ENCODE measurements at places on chromosomes 3 and 15.

DNA sequence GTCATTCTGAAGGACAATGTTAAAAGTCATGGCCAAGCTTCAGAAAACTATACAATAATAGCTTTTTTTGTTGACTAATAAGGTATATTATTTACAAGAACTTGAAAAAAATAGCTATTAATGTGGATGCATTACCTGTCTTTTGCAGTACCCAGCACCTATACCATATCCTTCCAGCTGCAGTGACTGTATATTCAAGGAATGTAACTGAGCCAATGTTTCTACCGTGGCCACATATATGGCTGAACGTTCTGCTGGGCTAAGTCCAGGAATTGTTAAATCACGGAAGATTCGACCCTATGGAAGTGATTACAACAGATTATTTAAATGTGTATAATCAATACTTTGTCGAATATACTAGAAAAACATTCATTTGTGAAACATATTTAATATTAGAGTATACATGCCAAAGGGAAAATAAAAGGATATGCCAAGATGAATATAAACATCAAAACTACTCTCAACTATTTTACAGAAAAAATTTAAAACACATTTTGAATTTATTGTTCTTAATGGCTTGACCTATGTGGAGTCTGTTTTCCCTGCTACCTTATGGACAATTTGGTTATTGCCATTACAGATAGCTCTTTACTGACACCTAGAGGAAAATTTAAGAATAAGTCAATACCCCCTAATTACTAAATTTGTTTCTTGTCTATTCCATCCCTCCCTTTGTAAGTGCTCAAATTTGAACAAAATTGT is 17.6 kb downstream of the ACAD11 start:
- DNase-seq = no peak

DNA sequence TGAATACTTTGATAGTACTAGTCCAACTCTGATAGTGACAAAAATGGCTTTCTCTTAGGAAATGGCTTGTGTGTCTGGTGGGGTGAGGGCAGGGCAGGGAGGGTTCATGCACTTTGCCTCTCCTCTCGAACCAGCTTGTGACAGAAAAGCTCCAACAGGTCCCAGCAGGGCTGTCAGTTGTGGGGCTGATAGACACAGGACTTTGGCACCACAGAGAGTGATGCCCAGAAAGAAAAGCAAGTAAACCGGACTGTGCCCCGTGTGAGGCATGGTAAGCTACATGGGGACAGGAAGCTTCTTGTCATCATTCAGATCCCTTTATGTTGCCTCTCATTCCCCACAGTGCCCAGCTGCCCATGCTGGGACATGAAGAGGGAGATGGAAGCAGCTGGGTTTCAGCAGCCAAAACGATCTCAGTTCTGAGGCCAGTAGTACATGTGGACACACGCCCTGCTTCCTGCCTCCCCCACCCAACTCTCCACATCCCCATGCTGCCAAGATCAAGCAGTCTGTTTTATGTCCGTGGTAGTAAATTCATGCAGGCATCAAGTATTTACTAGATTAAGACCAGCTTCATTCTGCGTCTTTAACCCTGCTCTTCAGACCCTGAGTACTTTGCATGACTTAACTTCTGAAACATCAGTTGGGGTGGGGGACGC is 29.7 kb upstream of the LIPC start:
- no peak for DNase-seq

GRCh38 chr15:52483707-52484106 is 45.0 kb downstream of the MYO5A start:
- no peak for DNase-seq

- no peak for DNase-seq
These were observed 22.3 kb downstream of the IFT80 start for GRCh38 chr3:160376681-160377080.

DNA sequence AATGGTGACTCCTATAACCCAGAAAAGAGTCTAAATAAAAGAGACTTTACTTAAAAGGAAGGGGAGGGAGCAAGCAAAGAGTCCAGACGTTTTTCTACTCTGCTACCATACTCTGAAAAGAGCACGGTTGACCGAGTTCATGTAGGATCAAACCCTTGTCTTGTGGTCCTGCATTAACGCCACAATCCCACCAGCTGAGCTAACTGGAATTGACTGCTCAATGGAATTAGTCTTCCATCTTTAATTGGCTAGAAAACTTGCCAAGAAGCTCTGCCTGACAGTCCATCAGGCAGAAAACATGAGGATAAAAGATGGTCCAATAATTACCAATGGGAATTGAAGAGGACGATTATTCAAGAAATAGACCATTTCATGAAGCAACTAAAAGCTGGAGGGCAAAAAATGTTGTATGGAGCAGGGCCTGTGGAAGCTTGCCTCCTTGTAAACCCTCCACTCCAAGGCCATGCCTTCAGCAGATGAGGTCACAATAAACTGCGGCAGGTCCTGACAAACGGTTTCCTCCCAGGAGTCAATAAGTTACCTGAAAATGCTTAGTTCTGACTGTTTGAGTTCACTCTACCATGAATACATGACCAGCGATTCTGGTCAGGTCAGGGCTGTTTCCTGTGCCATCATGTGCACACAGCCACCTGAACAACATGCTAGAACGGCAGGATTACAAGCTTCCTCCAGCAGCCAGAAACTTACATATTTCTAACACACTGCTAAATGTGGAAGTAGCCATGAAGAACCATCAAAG is 35.6 kb upstream of the ARHGEF3 start:
- no peak for DNase-seq

GRCh38 chr15:78272776-78273175 is 8.4 kb downstream of the DNAJA4 start:
- no peak for DNase-seq

DNA sequence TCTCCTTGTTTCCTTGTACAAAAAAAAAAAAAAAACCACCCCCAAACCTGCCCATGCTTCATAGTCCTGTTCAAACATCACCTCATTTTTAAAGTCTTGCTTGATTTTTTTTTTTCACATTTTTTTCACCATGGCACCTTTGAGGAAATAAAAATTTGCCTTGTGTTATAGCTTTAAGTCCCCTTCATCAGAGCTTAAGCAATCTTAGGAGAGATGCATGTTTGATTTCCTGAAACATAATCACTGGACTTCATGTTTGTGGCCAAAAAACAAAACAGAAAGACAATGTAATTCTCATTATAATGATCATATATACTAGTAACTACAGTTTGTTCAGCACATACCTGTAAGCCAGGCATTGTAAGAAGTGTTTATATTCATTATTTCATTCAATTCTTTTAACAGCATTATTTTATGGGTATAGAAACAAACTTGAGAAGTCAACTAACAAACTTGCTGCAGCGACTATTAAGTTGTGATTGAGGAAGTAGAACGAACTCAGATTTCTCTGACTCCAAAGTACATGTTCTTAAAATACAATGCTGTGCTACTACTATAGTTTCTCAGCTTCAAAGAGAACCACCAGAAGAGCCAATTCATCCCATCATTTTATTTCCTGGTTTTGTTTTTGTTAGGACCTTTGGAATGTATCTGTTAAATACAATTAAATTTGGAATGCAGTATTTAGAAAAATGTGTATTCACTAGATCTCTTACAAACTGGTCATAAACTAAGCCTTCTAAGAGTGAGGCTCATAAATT is 203.8 kb downstream of the TCF12 start:
- no peak for DNase-seq

GRCh38 chr3:14256561-14257342 is 78.1 kb downstream of the LSM3 start:
- no peak for DNase-seq

DNA sequence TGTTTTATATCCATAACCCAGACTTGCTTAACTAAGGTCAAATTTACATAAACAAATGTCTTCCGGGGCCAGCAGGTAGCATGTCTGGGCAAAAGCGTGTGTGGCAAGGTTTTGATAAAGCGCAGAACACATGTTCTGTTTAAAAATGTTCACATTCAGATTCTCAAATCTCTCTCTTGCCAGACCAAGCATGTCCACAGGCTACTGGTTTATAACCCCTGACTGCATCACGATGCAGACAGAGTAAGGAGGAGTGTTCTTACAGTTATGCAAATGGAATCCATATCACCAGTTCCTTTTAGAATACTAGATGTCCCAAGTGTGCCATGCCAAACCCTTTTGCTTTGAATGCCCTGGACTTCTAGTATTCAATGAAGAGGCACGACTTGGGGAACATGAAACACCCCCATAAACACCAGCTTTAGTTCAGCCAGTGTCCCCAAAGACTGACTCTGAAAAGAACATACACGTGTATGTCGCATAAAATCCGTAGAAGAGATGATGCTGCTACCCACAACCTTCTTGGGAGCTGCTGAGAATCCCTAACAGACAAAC is 412.0 kb downstream of the CNTN4 start:
- no peak for DNase-seq

- no peak for DNase-seq
These were observed 48.9 kb downstream of the CD200R1 start for GRCh38 chr3:112925969-112926368.

DNA sequence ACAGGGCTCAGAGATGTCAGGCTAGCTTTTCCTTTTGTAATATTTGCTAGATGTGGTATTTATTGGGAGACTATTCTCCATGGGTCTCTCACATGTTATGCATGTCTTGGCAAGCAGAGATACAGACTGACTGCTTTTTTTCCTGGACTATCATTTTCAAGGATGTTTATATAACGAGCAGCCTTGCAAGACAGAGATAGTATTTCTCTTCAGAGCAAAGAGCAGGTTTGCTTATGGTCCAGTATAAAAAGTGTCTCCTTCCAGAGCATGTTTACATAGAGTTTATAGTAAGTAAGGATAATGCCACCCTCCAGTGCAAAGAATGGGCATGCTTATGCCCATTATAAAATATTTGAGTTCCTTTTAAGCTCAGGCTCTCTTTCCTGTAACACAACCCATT is 24.6 kb downstream of the GTF2E1 start:
- DNase-seq = no peak

- no peak for DNase-seq
These were observed 59.0 kb downstream of the CDCP1 start for GRCh38 chr3:45087155-45087554.

GRCh38 chr3:41460736-41461135 is 261.4 kb downstream of the CTNNB1 start:
- DNase-seq = no peak

- no peak for DNase-seq
These were observed 623.7 kb downstream of the MCTP2 start for GRCh38 chr15:94855018-94855408.

GRCh38 chr15:98779463-98780071 is 131.2 kb downstream of the IGF1R start:
- DNase-seq = peak; percentile 34

DNA sequence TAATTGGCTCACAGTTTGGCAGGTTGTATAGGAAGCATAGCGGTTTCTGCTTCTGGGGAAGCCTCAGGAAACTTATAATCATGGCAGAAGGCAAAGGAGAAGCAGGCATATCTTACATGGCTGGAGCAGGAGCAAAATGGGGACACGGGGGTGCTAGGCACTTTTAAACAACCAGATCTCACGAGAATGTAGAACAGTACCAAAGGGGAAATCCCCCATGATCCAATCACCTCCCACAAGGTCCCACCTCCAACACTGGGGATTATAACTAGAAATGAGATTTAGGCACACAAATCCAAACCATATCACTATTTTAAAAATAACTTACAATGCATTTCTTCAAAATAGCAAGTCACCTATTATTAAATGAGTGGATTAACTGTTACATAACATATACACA is 47.1 kb upstream of the ANKRD28 start:
- no peak for DNase-seq

GRCh38 chr3:157259825-157260224 is 99.9 kb upstream of the CCNL1 start:
- no peak for DNase-seq

GRCh38 chr3:34183611-34184340 is 385.3 kb downstream of the PDCD6IP start:
- no peak for DNase-seq

GRCh38 chr3:133455960-133456359 is 56.1 kb downstream of the BFSP2 start:
- no peak for DNase-seq

DNA sequence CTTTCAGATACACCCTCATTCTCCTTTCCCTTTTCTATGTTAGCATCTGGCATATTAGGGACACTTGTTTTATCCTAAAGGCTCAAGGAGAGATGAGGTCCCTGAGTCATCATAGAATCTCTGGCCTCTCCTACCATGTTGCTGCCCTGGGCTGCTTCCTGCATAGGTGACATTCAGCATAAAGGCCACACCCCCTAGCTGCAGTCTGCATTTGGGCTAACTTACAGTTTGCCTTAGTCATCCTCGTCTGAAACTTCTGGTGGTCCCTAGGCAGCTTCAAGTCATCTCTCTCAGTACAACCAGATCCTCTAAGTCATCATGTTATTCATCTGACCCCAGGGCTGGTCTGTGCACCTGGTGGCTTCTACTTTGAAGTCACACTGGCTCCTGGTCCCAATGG is 982.7 kb upstream of the NR2F2 start:
- DNase-seq = no peak

DNA sequence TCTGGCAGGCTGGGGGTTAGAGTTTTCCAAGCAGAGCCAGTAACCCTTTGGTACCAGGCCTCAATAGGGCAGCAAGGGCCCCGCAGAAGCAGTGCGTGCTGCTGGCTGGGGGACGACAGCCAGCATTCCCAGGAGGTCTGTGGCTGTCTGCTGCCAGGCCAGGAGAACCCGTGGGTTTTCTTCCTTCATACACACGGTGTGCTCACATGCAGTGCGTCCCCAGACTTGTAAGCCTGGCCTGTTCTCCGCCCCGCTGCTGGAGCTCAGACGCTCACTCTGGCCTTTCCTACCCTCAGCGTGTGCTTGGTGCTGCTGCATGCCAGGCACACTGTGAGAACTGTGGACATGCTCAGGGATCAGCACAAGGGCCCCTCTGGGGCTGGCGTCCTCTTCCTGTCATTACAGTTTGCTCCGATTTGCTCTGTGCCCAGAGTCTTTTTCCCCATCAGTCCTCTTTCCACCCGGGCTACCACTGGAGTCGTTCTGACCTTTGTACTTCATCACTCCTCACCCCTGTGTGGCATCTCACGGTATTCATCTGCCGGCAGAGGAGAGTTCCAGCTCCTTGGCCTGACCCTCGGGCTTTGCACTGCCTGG is 149.5 kb downstream of the DNAJB8 start:
- no peak for DNase-seq

DNA sequence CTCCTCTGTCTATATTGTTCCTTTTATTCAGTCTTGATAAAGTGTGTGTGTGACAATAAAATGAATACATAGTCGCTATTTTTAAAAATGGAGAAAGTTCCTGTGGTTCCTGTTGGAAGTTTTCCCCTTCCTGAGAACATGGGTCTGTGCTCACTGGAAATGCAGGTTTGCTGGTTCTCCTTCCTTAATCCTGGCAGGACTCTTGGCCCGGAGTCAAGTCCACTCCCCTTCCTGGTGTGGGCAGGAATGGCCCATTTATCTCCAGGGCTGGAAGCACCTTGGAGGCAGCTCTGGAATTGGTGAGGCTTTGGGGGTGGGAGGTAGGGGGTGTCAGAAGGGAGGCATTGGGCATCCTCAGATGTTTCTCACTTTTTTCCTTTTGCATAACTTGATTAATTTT is 30.1 kb downstream of the FOXL2 start:
- no peak for DNase-seq

GRCh38 chr15:34584330-34584668 is 848 bp upstream of the GOLGA8B start:
- no peak for DNase-seq

All from activated naive CD4-positive, alpha-beta T cell (primary cell).